NCI-H1417 (cell line): ENCODE measurements at places on chromosomes 5 and 9.

DNA sequence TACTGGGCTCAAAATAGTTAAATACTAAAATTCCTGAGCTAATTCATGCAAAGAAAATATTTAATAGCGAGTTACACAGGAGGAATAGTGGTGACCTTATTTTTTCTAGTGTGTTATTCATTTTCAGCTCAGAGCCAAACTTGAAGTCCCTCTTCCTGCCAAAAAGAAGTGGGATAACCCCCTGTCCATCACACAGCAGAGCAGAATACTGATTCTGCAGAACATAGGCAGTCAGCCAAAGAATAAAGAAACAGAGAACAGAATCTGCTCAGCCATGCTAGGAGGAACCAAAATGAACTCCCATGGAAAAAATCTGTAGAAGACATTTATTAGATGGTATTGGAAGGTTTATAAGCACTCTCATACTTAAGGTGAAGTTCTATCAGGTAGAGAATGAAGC is 49.4 kb upstream of the GRIN3A start:
- no peak for DNase-seq

DNA sequence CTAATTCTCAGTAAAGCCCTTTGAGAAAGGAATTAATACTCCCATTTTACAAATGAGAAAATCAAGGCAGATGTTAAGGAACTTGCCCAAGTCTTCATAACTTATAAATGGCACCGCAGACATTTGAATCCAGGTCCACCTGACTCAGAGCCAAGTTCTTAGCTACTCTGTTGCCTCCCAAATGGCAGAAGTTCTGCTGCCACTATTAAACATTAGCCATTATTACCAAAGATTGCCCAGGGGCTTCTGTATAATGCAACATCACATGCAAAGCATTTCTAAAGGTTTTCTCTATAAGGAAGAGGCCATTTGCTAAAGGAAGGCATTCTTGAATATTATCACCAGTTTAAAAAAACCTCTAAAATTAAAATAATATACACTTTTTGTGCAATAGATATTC is 28.3 kb downstream of the TPD52L3 start:
- no peak for DNase-seq

GRCh38 chr9:97109194-97109811 is 70.4 kb upstream of the CTSV start:
- no peak for DNase-seq

DNA sequence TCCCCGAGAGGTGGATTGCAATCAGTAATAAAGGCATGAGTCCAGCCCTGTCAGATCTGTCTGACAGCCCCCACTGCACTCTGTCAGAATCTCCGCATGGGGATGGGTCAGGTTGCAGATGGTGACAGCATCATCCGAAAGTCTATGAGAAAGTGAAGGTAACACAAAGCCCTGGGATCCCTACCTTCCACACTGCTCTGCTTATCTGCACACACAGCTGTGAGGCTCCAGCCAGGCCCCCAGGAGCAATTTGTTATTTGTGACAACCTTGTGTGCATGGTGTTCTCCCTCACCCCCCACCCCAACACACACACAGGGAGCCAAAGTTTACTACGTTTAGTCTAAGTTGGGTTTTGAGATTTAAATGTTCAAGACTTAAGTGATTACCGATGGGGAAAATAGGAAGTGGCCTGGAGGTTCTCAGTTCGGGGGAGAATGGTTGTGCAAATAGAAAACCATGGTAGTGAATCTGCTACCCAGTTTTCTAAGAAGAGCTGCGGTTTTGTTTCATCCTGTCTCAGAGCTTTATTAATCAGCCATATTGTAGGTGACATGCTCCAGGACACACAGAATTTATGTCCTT is 92.7 kb downstream of the SV2C start:
- no peak for DNase-seq

- DNase-seq, result no peak
These were observed 1974.3 kb downstream of the EFNA5 start for GRCh38 chr5:105696440-105696839.

DNA sequence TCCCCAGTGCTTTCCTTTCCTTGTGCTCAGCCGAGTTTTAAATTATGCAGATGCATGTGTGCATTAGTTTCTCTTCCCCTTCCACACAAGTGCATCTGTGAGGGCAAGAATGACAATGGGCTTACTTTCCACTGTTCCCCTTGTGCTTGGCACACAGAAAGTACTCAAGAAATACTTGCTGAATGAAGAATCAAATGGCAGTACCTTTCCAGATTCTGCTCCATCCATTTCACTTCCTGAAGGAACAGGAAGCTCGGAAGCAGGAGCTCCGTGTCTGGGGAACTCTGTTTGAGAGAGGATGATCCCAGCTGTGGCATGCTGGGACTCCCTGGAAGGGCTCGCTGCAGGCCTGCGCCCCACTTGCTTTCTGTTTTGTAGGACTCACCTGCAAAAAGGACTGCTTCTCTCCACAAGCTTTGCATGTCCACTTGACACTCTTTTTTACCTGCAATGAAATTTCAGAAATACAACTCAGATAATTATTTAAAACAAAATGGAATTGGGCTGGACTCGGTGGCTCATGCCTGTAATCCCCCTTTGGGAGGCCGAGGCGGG is 5.5 kb downstream of the MRNIP start:
- no peak for DNase-seq

- peak; percentile 89 for DNase-seq
These were observed 109.4 kb downstream of the TMEM174 start for GRCh38 chr5:73282383-73282782.

DNA sequence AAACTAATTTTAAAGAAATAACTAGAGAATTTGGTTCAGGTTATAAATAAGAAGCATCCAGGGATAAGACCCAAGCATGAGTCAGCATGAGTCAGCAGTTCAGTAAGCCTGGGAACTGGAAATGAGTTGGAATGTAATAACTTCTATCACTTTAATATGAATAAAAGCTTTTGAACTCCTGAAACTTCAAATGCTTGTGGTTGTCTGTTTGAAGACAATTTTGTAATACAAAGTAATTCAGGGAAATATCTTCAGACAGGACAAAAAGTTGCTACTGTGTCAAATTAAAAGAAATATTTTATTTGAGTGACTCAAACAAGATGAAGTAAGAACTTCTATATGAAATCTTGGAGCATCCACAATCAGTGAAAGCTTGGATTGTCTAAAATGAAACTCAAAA is 331.2 kb upstream of the DAB2 start:
- DNase-seq, result no peak

GRCh38 chr9:130824643-130825350 is 10.3 kb upstream of the ABL1 start:
- peak; percentile 14 for DNase-seq

- DNase-seq, result no peak
These were observed 721 bp downstream of the GIN1 start for GRCh38 chr5:103119070-103119764.

DNA sequence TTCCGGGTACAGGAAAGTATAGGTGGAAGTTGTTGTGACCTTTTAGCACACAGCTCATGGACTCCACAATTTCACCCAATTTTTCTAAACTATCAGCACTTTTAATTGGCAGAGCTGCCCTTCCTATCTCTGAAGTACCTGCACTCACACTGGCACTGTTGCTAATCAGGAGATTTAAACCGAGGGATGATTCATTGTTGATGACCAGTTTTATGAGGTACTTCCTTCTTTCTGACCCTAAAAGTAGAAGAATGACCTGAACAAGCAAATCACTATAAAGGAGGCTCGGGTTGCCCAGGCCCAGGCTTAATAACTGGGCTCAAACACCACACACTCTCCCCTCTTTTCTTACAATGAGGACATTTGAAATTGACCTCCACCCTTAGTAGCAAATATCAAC is 105.9 kb downstream of the KCNN2 start:
- no peak for DNase-seq

DNA sequence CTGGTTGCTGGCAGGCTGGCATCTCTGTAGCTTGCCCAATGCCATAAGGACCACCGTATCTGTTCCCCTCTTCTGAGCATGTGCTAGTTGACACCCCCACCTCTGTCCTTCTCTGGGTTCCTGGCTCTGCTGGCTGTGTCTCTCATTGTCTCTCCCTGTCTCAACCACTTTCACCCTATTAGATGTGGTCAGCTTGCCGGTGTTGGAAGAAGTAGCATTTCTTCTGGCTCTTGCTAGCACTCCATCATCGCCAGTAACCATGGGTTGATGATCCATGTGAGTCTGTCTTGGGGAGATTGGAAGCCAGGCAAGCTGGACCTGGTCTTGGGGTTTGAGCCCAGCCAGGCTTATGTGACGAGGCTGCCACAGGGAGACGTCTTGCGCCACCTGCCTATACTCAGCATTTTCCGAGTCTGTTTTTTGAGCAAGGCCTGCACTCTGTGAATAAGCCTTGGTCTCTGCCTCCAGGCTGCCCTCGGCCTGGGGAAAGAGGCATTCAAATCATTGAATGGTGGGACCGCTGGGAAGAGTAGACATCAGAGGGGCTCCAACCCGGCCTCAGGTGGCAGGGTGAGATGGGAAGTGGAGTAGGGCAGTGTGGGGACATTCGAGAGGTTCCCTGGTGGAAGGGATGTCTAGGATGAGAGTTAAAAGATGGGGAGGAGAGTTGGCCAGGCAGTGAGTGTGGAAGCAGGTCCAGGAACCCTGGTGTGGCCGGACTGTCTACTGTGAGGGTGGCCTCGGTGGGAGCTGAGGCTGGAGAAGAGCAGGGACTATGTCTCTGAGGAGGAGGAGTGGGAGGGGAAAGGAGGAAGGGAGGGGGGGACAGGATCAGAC is 74.3 kb downstream of the ZNF618 start:
- DNase-seq, result no peak

GRCh38 chr5:106454651-106455415 is 1215.9 kb downstream of the EFNA5 start:
- DNase-seq, result peak; percentile 12

DNA sequence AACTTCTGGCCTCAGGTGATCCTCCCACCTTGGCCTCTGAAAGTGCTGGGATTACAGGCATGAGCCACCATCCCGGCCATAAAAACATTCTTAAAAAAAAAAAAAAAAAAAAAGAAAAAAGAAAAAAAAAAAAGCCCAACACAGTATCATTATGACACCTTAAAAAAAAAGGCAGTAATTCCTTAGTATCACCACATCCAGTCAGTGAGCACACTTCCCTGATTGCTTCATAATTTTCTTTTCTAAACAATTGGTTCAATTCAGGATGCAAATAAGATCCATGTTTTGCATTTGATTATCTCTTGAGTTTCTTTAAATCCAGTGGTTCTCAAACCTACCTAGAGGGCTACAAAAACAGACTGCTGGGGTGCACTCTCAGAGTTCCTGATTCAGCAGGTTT is 182.5 kb downstream of the CDK5RAP2 start:
- no peak for DNase-seq

- DNase-seq, result peak; percentile 76
These were observed 1.1 kb upstream of the NADK2 start for GRCh38 chr5:36242534-36243485.

DNA sequence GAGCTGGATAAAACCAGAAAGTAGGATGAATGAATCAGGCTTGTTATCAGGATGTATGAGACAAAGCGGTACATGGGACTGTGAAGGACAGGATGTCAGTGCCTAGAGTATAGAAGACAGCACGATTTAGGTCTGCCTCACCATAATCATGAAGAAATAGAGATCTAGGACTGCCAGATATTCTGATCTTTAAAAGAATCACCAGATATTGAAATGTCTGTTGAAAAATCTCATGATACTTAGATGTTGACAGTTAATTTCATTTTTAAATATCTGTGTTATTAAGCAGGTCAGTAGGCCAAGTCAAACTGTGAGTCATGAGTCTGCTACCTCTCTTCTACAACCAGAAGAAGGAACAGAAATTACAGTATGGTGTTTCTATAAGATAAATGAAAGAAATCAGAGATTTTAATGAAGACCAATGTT is 65.0 kb downstream of the ST8SIA4 start:
- DNase-seq, result no peak

GRCh38 chr5:109421956-109422355 is 12.2 kb upstream of the PJA2 start:
- no peak for DNase-seq

GRCh38 chr9:124345751-124346281 is 69.4 kb downstream of the PSMB7 start:
- no peak for DNase-seq

GRCh38 chr5:124889486-124889825 is 143.0 kb upstream of the ZNF608 start:
- no peak for DNase-seq

DNA sequence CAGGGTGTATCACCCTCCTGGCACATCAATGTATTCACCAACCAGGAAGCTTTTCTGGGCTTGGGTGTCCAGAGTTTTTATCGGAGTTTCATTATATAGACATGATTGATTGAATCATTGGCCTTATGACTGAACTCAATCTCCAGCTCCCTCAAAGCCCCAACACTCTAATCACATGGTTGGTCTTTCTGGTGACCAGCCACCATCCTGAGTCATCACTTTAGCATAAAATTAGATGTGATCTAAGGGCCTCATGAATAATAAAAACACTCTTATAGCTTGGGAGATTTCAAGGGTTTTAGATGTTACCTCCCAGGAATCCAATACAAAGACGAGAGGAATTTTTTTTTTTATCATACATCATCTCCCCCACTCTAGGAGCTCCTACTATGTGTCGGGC is 7.7 kb upstream of the PBX3 start:
- no peak for DNase-seq

DNA sequence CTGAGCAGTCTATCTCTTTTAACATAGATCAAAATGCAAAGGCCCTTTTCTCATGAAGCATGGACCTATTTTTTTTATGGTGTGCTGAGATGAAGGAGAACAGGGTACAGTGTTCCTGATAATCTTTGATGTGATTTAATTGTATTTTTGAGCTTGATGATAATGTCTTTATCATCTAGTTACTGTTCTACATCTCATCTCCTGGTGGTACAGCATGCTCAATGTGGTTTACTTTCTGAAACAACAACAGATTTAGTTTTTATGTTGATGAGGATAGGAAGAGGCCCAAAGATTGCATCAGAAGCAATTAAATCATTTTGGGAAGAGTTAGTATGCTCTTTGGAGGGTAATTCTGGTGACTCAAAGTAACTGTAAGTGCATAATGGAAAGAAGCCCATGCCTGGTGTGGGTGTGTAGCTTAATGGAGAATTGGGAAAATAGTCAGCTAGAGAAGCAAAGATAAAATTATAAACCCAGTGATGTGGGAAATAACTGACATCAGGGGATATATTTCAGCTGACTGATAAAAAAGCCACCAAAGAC is 123.0 kb upstream of the KCNN2 start:
- DNase-seq, result no peak

- no peak for DNase-seq
These were observed 89.4 kb downstream of the OTULIN start for GRCh38 chr5:14753947-14754346.

DNA sequence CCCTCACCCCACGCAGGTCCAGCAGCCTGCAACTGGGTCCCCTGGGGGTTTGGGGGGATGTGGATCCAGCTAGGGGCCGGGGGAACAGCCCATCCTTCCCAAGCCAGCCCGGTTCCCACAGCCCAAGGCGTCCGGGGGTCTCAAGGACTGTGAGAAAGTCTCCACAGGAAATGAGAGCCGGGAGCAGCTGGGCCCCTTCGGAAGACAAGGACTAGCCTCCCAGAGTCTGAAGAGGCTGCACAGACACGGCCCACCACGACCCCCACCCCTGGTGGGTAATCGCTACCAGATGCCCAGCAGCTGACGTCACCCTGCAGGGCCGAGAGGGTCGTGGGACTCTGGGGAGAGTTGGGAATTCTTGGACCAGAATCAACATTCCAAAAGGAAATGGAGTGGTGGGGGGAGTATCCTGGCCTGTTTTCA is 10.5 kb downstream of the SH2D3C start:
- no peak for DNase-seq
